ENCODE measurements at places on chromosomes 16 and 17. TPM values are rescaled to one million over a fixed set of nuclear protein-coding genes. Genes with fewer than 3 reads are reported as not detected.

- no peak for DNase-seq
- H3K27ac ChIP-seq: no peak overlapping the region
- H3K27me3 ChIP-seq: no peaks in the 10 kb centered on the region
- H3K36me3 ChIP-seq: no peaks in the 10 kb centered on the region
Measured at GRCh38 chr16:24836836-24837235, 8.9 kb upstream of the SLC5A11 start.

Gene IRX6
- total RNA-seq: 1.4 TPM

DNA sequence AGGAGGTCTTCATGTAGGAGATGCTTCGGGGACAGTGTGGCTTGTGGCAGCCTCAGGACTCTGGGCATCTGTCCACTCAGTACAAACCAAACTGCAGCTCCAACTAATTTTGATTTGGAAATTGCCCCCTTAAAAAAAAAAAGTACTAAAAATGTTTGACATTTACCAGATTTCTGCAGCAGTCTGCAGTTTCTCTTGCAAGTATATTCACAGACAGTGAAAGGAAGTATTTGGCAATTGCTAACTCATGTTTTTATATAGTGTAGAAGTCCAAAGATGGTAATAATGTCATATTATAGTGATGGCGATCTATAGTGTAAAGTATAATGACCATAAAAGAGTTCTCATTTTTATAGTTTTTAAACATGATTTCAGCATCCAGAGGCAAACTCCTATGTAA lies 218.6 kb downstream of the PRKCA start:
- no peak for DNase-seq
- H3K27ac ChIP-seq: no peak overlapping the region
- H3K4me3 ChIP-seq: no peak overlapping the region

GRCh38 chr16:73383195-73383987 lies 335.5 kb upstream of the ZFHX3 start:
- no peak overlapping the region for H3K4me3 ChIP-seq
- H3K27ac ChIP-seq: peak overlapping the region; percentile 69
- no peaks in the 10 kb centered on the region for H3K36me3 ChIP-seq
- no peaks in the 10 kb centered on the region for H3K27me3 ChIP-seq
- H3K4me1 ChIP-seq: no peaks in the 10 kb centered on the region

DNA sequence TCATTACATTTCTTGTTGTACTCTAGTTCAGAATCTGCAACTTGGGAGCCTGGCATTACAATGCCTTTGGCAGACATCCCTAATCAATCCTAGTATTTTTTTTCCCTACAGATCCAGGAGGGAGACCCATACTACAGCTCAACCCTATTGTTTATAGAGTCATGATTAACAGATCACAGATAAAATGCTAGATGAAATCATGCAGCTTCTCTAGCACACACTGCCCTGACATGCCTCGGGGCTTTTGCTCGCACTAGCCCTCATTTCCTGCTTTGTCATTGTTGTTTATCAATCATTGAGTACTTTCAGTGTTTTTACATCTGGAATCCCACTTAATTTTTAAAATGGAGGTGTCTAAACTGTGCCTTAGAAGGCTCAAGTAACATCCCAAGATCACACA lies 412.5 kb downstream of the CA10 start:
- no peaks in the 10 kb centered on the region for H3K4me1 ChIP-seq
- no peak overlapping the region for H3K4me3 ChIP-seq
- no peaks in the 10 kb centered on the region for H3K27me3 ChIP-seq
- no peak for DNase-seq
- peak overlapping the region; percentile 76 for H3K27ac ChIP-seq

Gene DNAI2
- total RNA-seq: not detected

- H3K4me3 ChIP-seq: no peak overlapping the region
- H3K4me1 ChIP-seq: no peaks in the 10 kb centered on the region
- no peaks in the 10 kb centered on the region for H3K36me3 ChIP-seq
- peaks cover 9% of the 10 kb centered on the region for H3K27me3 ChIP-seq
- DNase-seq: no peak
Measured at GRCh38 chr16:68512742-68513141, 26.3 kb upstream of the ZFP90 start.

Gene SAMD14
- total RNA-seq: 23.2 TPM

Gene SPN
- total RNA-seq: 0.38 TPM

DNA sequence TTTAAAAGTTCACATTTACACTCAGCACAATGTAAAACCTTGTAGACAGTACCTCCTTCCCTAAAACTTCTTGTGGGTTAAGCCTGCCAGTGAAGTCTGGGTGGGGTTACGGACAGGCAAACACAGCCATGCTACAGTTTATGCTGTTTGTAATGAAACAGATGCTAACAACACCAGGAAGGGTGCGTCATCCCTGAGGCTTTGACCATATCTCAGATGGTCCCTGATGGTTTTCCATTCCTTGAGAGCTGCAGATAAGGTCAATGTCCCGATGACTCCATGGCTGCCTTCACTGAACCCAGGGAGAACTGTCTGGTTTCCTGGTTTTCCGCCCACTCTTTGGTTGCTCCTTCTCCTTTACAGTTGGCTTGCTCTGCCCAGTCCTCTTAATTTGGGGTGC lies 29.1 kb downstream of the GAS7 start:
- DNase-seq: no peak
- H3K27me3 ChIP-seq: no peaks in the 10 kb centered on the region
- H3K4me1 ChIP-seq: peaks cover 10% of the 10 kb centered on the region
- no peaks in the 10 kb centered on the region for H3K36me3 ChIP-seq
- H3K4me3 ChIP-seq: no peak overlapping the region
